ENCODE measurements at places on chromosomes 7 and 10.

- peak; percentile 25 for DNase-seq
These were observed 111.4 kb downstream of the INPP5A start for GRCh38 chr10:132648851-132649528.

DNA sequence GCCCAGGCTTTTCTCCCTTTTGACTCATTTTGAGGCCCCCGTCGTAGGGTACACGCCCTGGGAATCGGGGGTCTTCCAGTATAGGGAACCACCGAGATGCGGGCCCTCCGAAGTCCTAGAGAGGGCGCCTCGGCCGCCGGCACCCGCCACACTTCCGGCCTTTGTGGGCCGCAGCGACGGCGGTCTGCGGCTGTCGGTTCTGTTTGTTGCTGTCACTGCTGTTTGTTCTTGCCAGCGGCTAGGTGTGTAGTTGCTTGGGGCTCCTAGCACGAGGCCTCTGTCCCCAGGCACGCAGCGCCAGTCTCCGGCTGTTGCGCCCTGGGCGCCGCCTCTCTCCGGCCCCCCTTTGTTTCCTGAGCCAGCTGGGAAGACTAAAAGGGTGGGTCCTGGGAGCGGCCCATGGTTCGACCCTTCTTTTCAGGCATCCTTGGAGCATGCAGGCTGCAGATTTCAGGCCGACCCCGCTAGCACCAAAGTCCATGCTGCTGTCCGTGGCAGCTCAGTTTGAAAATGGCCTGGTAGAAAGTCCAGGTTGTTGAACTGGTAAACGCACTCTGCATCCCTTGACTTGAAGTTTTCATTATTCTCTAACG lies 17.8 kb upstream of the ZKSCAN1 start:
- peak; percentile 92 for DNase-seq

DNA sequence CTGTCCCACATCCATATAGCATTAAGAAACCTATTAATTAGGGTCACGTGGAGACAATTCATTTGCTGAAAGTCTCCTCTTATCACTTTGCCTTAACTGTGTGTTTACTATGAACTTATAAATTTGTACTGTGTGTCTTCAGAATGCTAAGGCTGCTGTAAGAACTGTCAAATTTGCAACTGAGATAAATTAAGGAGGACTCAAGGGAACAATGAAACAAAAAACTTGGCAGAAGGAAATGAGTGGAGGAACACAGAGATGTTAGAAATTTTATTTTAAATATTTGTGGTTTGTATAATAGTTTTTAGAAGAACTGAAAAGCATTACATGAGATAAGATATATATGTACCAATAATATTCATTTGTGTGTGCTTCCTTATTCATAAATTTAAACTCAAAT lies 1005.3 kb upstream of the SORCS1 start:
- no peak for DNase-seq

DNA sequence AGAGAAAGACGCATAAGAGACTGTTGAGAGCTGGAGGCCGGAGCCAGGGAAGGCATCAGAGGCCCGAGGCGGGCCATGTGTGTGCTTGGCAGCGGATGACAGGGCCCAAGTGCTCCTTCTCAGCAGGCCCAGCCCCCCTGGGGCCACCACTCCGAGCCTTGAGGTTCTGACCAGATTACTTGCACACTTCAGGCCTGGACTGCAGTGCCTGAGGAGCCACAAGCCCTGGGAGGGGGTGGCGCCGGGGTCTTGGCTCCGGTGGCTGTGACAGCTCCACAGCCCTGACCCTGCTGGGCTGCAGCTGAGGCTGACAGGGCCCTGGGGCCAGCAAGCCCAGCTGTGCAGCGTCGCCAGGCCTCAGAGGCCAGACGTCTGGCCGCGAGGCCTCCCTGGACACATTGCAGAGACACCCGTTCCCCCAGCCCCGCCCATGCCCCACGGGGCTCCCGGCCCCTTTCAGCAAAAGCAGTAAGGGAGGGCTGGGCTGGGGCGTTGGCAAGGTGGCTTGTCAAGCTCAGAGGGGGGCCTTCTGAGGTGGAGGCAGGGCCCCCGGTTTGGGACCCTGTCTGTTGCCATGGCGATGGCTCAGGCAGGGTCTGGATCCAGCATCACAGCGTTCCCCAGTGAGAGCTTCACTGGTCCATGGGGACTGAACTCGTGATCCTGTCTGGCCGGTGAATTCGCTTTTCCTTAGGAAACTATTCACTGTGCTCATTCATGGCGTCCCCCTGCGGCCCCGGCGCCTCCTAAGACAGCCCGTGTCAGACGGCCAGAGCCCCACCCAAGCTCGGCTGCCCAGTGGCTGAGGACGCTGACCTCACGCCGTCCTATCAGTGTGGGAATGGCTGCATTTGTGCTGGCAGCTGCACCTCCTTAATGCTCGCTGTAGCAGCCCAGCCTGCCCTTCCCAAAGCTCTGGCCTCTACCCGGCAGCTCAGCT lies 5.7 kb downstream of the ELN start:
- peak; percentile 82 for DNase-seq

DNA sequence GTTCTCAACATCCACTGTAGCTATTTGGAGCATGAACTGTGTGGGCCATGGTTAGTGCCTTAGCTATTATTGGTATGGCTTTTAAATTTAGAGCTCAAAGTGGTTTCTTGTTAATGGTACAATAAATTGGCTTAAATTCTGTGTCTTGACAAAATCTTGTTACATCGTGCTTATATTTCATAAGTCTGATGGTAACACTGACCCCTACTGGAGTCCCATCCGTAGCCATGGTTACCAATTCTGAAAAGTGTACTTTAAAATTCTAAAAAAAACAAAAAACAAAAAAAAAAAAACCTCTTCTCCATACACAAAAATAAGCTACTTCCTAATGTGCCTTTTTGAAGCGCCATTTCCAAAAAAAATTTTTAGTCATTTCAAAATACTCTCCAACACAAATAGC lies 6.4 kb upstream of the RPP30 start:
- no peak for DNase-seq

GRCh38 chr7:18861514-18862118 lies 255.8 kb downstream of the TWIST1 start:
- DNase-seq: no peak

- DNase-seq: no peak
These were observed 19.8 kb downstream of the TSPAN14 start for GRCh38 chr10:80473692-80474596.

DNA sequence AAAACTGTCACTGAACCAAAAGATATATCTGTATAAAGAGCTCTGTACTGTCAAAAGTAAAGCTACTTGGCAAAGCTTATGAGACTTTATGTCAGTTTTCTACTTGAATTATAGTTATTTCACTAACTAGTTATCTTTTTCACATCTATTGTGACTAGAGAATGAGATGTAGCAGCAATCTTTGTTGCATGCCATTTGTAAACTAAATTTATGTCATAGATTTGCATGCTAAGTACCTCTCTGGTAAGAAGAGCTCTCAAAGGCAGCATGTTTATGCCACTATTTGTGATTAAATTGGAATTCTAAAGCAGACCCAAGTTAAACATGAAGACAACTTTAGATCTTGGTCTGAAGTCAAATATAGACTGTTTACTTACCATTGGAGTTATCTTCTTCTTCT lies 300.6 kb downstream of the CNTNAP2 start:
- DNase-seq: no peak

- no peak for DNase-seq
These were observed 603.5 kb downstream of the ARL4A start for GRCh38 chr7:13290975-13291374.

GRCh38 chr7:155383756-155384491 lies 74.0 kb upstream of the EN2 start:
- peak; percentile 21 for DNase-seq

- DNase-seq: peak; percentile 85
These were observed 36.4 kb downstream of the DPYSL4 start for GRCh38 chr10:132223156-132223590.

GRCh38 chr7:23405240-23405618 lies 65.1 kb downstream of the IGF2BP3 start:
- DNase-seq: no peak
